Activated CD8-positive, alpha-beta memory T cell treated with anti-CD3 and anti-CD28 coated beads for 1 hour (primary cell): ENCODE measurements at places on chromosomes 4 and X.

GRCh38 chrX:619451-619811 is 11.2 kb upstream of the SHOX start:
- no peak for DNase-seq

- DNase-seq = no peak
Measured at GRCh38 chr4:16583764-16584163, 314.7 kb downstream of the LDB2 start.

DNA sequence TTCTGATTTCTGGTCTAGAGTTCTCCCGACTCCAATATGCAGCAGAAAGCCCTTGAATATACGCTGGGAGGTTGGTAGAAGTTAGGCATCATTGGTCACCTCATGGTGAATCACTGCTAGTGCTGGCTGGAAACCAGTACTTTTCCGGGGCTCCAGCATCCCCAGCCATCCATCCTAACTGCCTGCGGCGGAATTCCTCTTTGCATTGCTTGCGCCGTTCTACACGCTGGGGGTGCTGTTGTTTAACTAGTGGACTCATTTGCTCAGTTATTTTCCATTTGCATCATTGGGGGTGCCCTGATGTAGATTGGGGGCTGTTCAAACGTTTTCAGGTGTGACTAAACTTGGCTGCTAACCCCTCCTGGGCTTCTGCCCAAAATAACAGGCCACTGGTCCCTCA is 23.3 kb upstream of the GPR50 start:
- no peak for DNase-seq

DNA sequence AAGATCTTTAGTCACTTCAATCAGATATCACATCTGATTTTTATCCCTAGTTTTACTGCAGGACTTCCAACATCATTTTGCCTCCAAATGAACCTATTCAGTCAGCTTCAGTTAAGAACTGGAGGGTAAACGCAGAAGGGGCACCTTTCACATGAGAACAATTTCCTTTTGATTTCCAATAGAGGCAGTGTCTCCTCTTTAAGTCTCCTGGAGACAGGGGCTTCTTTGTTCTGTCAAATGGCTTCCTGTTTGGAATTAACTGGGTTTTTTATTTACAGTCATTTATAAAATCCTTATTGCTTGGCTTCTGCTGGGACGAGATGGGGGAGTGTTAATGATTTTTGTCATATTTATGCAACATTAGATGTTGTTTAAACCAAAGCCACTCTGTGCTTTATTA is 164.0 kb downstream of the STK32B start:
- no peak for DNase-seq

- no peak for DNase-seq
Measured at GRCh38 chr4:159016593-159017024, 86.3 kb upstream of the RAPGEF2 start.

DNA sequence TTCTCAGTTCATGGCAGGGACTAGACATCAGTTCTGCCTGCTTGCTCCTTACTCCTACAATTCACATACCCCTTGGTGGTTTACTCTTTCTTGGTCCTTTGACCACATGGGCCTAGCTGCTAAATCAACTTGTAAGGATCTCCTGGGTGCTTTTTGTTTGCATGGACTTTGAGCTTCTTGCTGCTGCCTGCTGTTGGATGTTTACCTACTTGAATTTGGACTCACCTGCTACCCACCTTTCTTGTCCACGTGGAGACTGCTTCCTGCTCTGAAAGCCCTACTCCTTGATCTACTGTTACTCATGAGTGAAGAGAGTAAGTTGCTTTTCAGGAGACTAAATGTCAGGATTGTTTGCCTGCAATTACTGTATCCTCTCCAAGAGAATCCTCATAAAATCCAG is 15.2 kb upstream of the ARHGAP24 start:
- no peak for DNase-seq

DNA sequence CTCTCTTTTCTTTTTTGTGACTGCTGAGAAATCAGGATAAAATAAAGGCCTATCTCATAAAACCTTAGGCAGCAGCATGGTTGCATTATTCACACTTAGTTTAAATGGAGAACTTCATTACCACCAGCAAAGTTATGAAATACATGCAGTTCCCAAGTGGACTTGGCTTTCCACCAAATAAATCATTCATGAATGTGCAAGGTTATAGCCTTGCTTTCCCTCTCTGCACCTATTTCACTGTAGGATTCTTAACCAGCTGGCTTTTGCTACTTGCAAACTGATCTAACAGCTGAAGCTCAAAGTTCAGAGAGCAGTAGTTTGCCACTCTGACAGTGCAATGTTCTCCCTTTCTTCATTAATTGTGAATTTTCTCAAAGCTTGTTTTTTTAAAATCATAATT is 140.1 kb upstream of the SMIM31 start:
- no peak for DNase-seq

GRCh38 chr4:53484911-53485657 is 106.2 kb downstream of the LNX1 start:
- no peak for DNase-seq

GRCh38 chr4:95095348-95095974 is 337.7 kb downstream of the BMPR1B start:
- DNase-seq = no peak

GRCh38 chrX:68824152-68824433 is 4.7 kb upstream of the EFNB1 start:
- no peak for DNase-seq

GRCh38 chr4:138609943-138610350 is 367.8 kb upstream of the SLC7A11 start:
- no peak for DNase-seq

DNA sequence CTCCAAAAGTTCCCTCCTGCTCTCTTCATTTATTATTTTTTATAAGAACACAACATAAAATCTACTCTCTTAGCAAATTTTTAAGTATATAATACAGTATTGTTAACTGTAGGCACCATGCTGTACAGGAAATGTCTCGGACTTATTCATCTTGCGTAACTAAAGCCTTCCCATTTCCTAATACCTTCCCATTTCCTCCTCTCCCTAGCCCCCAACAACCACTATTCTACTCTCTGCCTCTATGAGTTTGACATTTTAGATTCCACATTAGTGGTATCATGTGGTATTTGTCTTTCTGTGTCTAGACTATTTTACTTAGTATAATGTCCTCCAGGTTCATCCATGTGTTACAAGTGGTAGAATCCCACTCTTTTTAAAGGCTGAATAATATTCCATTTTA is 15.8 kb upstream of the SYTL4 start:
- DNase-seq = no peak

DNA sequence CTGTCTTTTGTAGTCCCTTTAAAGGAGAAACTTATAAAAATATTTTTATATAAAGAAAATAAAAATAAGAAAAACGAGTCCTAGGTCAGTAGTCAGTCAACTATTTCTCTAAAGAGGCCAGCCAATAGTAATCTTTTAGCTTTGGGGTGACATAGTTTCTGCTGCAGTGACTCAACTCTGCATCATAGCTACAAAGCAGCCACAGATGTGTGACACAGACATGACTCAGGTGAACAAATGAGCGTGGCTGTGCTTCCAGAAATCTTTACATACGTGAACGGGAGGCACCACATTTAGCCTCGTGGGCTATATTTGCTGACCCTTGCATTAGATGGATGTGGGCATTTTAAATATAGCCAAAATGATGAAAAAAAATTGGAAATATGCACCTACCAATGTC is 1862.5 kb upstream of the TENM3 start:
- DNase-seq = no peak

DNA sequence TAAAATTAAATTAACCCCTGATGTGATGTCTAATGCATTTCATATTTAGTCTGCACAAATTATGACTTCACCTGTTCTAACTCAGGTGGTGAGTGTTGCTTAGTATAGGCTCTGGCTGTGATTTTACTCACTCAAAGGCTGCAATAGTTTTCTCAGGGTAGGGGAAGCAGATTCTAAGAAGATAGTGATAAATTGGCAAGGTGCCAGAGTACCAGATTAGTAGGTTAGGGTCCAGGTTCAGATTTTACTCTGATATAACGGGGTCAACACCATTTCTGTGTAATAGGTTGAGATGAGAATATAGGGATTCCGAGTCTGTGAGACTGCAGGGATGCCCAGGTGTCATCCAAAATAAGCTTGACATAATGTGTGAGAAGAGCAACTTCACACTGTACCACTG is 1049.6 kb downstream of the STIM2 start:
- DNase-seq = no peak

GRCh38 chr4:55078987-55079386 is 46.4 kb downstream of the KDR start:
- no peak for DNase-seq

GRCh38 chr4:5921981-5922380 is 29.1 kb upstream of the CRMP1 start:
- no peak for DNase-seq

DNA sequence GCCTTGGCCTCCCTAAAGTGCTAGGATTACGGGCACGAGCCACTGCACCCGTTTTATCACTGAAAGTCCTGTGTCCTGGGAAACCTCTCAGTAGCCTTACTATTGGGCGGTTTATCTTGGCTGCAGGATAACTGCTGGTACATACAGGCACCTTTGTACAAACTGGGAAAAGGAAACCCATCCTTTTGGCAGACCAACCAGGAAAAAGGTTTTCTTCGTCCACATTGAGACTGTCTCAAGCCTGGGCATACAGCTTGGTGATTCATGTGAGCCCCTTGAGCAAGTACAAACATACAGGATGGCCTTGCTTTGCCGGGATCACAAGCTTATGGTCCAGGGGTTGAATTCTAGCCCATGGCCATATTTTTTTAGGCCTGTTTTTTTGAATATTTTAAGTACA is 32.8 kb downstream of the RWDD4 start:
- DNase-seq = no peak

- DNase-seq = no peak
Measured at GRCh38 chr4:174686826-174687225, 142.2 kb downstream of the GLRA3 start.
